ENCODE measurements at places on chromosomes 5 and 9.

DNA sequence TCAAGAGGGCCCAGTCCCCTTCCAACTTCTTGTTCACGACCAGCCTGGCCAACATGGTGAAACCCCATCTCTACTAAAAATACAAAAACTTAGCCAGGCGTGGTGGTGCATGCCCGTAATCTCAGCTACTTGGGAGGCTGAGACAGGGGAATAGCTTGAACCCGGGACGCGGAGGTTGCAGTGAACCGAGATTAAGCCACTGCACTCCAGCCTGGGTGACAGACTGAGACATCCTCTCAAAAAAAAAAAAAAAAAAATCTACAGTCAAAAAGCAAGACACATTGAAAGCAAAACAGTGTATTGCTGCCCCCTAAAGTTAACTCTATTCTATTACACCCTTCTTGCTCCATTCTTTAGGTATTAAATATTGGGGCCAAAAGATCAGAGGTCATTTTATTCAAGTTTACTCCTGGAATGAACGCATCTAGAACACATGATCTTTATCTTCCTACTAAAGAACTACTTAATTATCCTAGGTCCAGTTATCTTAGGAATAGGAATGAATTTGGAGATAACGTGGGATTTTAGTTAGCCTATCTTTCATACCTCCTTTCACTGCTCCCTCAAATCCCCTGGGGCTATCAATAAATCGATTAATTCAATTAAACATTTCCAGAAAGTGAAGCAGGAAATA lies 2.4 kb downstream of the ATG12 start:
- no peak for DNase-seq

DNA sequence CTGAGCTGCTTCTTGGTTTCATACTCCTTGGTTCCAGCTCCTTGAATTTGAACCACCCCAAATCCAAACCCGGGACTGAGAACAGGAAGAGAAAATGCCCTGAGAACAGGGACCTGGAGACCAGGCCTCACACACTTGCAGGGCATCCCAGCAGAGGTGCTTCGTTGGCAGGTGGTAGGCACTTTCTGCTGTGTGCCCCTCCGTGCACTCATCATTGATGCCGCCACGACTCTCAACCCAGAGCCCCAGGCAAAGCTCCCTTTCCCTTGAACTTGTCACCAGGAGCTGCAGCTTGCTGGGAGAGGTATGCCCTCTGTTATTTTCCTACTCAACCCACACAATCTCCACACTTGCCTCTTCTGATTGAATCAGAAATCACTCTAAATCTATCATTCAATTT lies 217.8 kb upstream of the IRX1 start:
- DNase-seq = no peak

GRCh38 chr5:115472271-115473025 lies 72.1 kb downstream of the FEM1C start:
- no peak for DNase-seq

GRCh38 chr5:170466988-170467707 lies 36.7 kb upstream of the KCNIP1 start:
- no peak for DNase-seq

GRCh38 chr5:98031926-98032325 lies 741.5 kb upstream of the RGMB start:
- DNase-seq = no peak

- peak; percentile 37 for DNase-seq
These were observed 122.7 kb upstream of the LMX1B start for GRCh38 chr9:126490871-126491567.

- no peak for DNase-seq
These were observed 241.4 kb downstream of the PBX3 start for GRCh38 chr9:125988479-125989050.

Data from activated naive CD4-positive, alpha-beta T cell treated with anti-CD3 and anti-CD28 coated beads, Interleukin-2, amount 50 U/mL, for 16 hours (primary cell).